ENCODE measurements at places on chromosomes 12 and 14.

GRCh38 chr14:99802301-99803105 lies 9.3 kb downstream of the EML1 start:
- no peak for DNase-seq

DNA sequence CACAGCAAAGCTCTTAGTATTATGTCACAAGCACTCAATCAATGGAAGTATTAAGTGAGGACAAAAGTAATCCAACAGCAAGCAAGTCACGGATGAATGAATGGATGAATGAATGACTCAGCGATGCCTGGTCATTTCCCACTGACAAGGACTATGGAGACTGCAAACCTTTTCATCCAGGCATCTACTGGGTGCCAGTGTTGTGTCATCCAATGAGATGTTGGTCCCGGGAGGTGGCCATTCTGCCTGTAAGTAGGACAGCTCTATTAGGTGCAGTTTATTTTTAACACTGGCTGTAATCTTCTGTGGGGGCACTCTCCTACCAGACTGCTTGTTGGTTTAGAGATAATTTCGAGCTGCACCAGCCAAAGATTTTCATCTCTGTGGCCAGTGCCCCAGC lies 39.4 kb downstream of the STAB2 start:
- no peak for DNase-seq

DNA sequence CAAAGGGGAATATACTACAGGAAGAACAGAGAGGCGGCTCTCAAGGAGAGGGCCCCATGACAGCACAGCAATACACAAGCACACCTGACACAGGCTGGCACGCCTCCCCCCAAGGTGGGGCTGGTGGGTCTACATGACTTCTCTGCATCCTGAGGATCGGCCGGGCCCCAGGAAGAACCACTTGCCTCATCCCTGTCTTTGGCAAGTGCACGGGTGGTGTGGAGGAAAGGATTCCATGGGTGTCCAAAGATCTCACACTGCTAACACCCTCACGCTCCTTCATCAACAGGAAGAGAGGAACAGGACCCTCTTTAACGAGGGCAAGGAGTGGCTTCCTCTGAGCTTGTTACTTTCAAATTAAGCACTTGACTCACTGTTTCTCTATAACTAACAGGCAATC lies 7.3 kb downstream of the VAMP1 start:
- peak; percentile 70 for DNase-seq

- DNase-seq, result no peak
These were observed 386 bp downstream of the LIN52 start for GRCh38 chr14:74085047-74085637.

- no peak for DNase-seq
These were observed 14.1 kb downstream of the RILPL1 start for GRCh38 chr12:123519141-123520001.

- DNase-seq, result no peak
These were observed 391.1 kb downstream of the LRIG3 start for GRCh38 chr12:58529114-58529665.

- peak; percentile 100 for DNase-seq
These were observed 19.3 kb downstream of the HPD start for GRCh38 chr12:121839106-121839992.

GRCh38 chr14:78319406-78319805 lies 149.2 kb downstream of the NRXN3 start:
- DNase-seq, result no peak

DNA sequence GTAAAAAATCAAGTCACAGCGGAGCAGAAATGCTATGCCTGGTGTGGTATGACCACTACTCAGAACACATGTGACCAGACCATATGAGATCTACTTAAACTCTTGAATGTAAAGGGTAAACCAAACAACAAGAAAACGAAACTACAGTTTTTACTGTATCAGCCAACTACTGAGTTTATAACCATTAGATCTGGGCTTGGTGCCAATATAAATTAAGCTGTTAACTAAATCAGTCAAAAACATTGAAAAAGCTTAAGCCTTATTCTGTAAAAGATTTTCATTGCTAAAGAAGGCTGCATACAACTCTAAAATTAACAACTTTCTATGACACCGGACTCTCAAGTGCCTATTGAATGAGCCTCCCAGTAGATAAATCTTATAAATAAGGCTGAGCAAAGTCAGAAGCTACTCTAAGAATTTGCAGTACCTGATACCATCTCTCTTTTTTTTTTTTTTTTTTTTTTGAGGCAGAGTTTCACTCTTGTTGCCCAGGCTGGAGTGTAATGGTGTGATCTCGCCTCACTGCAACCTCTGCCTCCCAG lies 35.4 kb downstream of the SPTLC2 start:
- no peak for DNase-seq

GRCh38 chr14:84273181-84273580 lies 1256.8 kb upstream of the FLRT2 start:
- DNase-seq, result no peak

DNA sequence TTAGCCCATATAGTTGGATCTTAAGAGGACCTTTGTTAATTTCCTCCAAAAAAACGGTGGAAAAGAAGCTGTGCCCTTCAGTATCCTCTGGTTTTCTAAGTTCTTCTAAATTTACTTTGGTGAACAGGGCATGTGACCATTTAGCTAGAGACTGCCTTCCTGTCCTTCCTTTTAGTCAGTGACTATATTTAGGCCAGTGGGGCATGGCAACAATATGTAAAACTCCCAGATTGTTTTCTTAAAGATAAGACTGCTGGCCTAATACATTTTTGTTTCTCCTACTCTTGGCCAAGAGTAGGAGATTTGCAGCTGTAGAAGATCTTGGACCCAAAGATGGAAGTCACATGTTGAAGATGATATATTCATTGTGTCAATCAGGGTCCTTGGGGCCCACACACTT lies 325.1 kb upstream of the DCN start:
- no peak for DNase-seq

Data from CD4-positive, alpha-beta T cell treated with Interleukin-6 for 4 hours (primary cell).